CD4-positive, alpha-beta T cell treated with Interleukin-6 at 100 ng/mL for 8 hours (primary cell): ENCODE measurements at places on chromosomes 13 and 19.

GRCh38 chr13:28322256-28322905 is 172.5 kb downstream of the FLT1 start:
- DNase-seq: no peak

DNA sequence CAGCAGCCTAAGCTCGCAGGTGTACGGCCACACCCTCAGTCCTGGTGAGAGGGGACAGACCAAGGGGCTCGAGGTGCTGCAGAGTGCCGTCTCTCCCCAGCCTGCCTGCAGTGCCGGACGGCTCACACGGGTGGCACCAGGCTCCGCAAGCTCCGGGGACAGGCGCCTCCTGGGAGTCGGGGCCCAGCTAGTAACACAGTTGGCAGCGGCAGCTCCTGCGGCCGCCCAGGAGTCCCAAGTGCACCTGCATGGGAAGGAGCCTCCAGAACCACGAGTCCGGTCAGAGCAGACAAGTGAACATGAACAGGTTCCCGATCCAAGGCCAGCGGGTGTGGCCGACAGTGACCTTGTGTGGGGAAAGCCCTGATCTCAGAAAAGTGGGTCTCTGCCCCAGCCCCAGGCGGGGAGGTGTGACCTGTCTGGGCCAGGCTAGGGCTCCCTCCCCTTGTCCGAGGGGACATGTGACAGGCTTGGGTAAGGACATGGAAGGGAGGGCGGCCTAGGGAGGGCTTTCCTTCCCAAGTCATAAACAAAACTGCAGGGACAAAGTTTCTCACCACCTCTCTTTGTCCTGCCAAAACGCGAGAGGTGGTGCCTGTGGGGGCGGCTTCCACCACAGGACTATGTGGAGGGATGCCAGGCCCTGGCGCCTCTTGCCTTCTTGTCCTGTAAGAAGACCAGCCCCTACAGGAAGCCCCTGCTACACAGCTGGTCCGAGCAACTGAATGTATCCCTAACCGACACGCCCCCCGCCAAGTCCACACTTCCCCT is 46.5 kb downstream of the MLLT1 start:
- DNase-seq: no peak

DNA sequence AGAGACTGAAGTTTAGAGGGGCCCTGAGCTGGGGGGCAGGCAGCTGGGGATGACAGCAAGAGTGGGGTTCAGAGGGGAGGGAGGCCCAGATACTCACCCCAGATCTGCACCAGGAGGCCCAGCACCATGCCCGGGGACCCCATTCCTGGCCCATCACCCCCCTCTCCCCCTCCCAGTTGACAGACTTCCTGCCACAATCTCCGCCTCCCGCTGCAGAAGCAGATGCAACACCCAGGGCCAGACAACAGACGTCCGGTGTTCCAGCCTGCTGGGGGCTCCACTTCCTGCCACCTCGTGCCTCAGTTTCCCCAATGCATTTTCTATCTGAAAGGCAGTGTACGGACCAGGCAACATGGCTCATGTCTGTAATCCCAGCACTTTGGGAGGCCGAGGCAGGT is at the start of gene TMIGD2:
Gene TMIGD2 (minus strand): TSS at position 147 of the 398 bp plus-strand sequence. CDS start 4 bp downstream, at position 143.
- peak; percentile 40 for DNase-seq

DNA sequence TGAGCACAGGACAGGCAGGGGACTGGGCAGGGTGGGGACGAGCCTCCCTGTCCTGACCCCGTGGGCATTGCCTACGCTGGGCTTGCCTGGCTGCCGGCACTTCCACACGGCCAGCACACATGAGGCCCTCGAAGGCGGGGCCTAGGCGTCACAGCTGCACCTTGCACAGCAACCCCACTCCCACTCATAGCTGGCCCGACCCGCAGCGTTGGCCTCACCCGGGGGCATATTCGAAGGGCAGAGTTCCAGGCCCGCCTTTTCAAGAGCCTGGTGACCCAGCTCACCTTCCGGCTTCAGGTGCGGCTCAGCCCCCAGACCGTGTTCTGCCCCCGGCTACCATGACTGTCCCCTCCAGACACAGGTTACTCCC is 16.9 kb upstream of the PROZ start:
- DNase-seq: no peak

GRCh38 chr13:61180234-61180633 is 235.4 kb downstream of the PCDH20 start:
- DNase-seq: no peak

GRCh38 chr13:67048084-67048820 is 181.9 kb downstream of the PCDH9 start:
- DNase-seq: no peak

GRCh38 chr19:9075064-9075949 is 11.6 kb upstream of the OR1M1 start:
- no peak for DNase-seq
